Hematopoietic multipotent progenitor cell treated with erythropoietin and hydrocortisone succinate and interleukin-3 and kit ligand, for 6 days (in vitro differentiated cells): ENCODE measurements at places on chromosomes 5 and 9.

DNA sequence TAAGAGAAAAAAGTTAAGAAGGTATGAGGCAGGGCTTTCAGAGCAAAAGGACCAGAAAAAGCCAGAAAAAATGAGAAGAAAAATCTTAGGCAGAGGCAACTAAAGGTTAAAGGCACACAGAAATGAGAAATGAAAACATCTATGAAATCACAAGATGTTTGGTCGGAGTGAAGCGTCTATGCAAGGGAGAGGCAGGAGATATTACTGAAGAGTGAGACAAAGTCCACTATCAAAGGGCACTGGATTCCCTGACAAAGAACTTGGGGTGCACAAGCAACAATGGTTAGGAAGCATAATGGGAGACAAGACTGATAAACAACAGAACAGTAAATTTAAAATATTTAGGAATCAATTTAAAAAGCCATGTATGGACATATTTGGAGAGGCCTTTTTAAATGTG lies 16.9 kb downstream of the PANK3 start:
- DNase-seq = no peak

DNA sequence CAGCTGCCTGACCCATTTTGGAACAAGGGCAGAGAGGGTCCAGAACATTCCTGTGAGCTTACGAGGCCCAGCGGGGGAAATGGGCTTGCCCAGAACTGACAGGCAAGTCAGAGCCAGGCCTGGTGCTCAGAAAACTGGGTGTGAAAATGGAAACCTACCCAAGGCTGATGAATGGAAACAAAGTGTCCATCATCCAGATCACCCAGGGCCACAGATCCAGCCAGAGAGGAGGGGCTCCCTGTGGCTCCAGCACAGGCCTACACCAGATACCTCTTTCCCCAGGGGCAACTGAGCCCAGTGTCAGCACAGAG lies 3.1 kb downstream of the CLTB start:
- DNase-seq = no peak

DNA sequence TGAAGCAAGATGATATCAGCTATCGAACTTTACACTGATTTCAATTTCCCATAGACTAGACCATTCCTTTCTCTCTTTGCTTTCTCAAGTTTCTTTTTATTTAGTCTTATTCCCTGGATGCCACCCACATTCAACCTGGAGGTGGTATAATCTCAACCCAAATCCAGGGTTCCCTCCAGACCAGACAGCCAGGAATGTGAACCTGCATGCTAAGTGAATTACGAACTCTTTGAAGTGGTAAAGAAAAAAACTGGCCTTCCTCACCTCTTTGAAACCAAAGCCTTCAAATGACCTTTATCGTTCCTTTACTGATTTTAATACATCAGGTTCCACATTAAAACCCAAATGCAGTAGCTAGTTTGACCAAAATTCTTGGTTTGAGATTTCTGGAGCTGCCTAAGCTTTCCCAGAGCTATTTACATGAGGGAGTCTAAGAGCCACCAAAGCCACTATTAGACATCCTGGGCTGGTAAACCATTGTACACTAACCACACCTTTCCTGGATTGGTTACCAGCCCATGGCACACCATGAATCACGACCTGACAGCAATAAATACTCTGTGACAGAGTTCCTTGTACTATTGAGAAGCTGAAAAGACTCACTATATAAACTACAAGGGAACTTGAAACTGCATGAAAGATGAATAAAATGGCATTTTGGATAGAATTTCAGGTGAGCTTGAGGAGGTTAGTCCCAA lies 323.7 kb downstream of the ADAMTS6 start:
- no peak for DNase-seq

GRCh38 chr9:77589046-77589795 lies 58.9 kb downstream of the GNA14 start:
- DNase-seq = no peak

DNA sequence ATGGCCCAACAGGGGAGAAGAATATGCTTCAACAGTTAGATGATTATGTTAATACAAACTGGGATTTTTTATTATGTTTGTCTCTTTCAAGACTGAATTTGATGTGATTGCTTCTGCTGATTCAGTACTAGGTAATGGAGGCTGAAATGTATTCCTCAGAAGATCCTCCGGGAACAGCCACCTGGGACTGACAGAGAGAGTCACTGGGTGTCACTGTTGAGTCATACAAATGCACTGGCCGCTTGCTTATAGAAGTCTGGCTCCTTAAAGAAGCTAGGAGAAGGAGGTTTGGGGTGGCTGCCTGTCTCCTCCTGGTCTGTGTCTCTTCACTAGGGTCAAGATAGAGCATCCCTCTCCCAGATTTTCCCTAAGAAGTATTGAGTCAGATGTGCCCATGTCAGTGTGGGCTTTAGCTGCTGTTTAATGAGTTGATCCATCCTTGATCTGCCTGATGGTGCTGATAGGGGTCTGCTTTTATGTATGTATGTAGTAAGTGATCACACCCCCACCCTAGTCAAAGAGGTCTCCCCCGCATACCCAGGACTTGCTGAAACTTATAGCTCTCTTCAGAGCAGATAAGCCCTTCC lies 773.4 kb downstream of the BRINP1 start:
- peak; percentile 12 for DNase-seq

GRCh38 chr5:38420691-38421390 lies 135.6 kb downstream of the LIFR start:
- DNase-seq = peak; percentile 65

GRCh38 chr9:97628668-97629067 lies 4.5 kb downstream of the TSTD2 start:
- no peak for DNase-seq

DNA sequence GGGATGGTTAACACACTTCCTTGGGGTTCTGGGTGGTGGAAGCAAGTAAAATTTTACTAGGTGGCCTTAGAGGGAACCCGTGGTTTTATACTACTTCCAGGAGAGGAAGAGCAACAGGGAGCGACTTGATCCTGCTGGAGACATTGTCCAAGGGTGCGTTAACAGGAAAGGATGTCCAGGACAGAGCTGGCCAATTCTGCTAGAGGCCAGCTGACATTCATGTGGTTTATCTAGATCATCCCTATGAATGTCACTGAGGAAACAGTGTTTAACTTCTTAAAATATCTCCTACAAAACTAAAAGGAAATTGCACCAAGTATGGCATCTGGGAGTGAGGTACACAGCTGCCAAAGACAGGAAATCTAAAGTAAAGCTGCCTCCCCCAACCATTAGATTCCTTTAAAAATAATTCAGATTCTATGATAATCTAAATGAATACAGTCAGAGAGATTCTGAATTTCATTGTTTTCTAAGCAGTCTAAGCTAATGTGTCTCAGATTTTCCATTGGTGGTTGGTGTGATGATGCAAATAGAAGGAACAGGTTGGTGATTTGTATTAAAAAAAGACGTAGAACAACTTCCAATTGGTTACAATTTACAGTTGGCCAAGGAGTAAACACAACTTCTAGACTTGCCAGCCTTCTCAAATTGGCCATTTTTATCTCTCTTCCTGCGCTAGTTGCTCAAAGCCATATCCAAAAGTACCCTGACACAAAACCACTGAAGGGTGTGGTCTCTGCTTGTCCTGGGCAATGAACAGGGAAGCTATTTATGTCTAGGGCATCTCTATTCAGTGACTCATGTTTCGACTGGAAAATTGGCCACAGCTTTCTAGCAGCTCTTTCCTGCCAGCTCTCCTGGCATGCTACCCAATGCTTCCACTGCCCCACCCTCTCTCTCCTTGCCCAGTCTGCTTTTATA lies 574.7 kb upstream of the MEF2C start:
- peak; percentile 80 for DNase-seq

DNA sequence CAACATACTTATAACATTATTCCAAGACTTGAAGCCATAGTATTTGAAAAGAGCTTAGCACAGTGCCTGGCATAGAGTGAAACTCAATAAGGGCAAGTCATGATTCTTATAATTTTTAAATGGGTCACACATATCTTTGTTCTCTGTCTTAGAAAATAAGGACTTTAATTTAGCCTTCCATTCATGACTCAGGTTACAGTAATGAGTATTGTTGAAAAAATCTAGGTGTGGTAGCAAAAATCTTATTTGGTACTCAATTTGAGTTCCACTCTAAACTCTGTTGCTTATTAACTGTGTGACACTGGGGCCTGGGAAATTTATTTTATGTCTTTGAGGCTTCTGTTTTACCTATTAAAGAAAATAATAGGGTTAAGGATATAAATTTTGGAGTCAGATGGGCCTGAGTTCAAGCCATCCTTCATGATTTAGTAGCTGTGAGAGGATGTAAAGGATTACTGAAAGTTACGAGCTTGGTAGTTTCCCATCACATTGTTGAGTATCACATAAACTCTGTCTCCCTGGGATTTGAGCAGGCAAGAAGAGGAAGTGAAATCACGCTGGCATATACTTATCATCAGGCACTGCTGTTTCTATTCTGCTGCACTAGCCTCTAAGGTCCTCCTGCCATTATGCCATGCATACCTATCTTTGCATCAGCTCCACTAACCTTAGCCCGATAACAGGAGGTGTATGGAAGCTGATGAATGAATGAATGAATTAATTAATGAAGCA lies 1.5 kb downstream of the SPINK9 start:
- DNase-seq = peak; percentile 5
